SJCRH30 (cell line): ENCODE measurements at places on chromosomes 16 and 17. TPM values are rescaled to one million over a fixed set of nuclear protein-coding genes. Genes with fewer than 3 reads are reported as not detected.

Gene FBXW10
- total RNA-seq: 0.15 and 0.20 TPM in 2 replicates

Gene RNF227
- 6.6 and 7.1 TPM in 2 replicates for total RNA-seq

Gene CCDC144A
- 0.96 and 1.5 TPM in 2 replicates for total RNA-seq

Gene TP53TG3F
- total RNA-seq: 0.16 TPM in 1 of 2 replicates, not detected in the other

Gene KRT20
- total RNA-seq: 0.08 and 0.28 TPM in 2 replicates

Gene CYB561
- not detected in 2 replicates for total RNA-seq

Gene ZP2
- total RNA-seq: not detected in 2 replicates

Gene GUCY2D
- not detected in 2 replicates for total RNA-seq

Gene RSPRY1
- 49.9 and 50.8 TPM in 2 replicates for total RNA-seq

Gene SETD1A
- 8.9 TPM in 2 replicates for total RNA-seq

Gene GPR179
- total RNA-seq: not detected in 2 replicates

Gene ALOXE3
- not detected in 2 replicates for total RNA-seq

Gene RND2
- 0.68 and 0.79 TPM in 2 replicates for total RNA-seq

Gene CMIP
- 12.2 and 12.9 TPM in 2 replicates for total RNA-seq

Gene CAMTA2
- total RNA-seq: 3.7 and 3.9 TPM in 2 replicates

Gene KRT24
- not detected in 2 replicates for total RNA-seq

Gene TBX21
- not detected in 2 replicates for total RNA-seq

Gene LMF1
- total RNA-seq: 2.3 and 2.7 TPM in 2 replicates

Gene KRTAP4-4
- not detected in 2 replicates for total RNA-seq

Gene ABCC3
- 0.10 and 0.16 TPM in 2 replicates for total RNA-seq

Gene PYDC1
- not detected in 2 replicates for total RNA-seq

Gene GNG13
- not detected in 2 replicates for total RNA-seq

Gene SSTR5
- 3.7 and 4.5 TPM in 2 replicates for total RNA-seq

Gene ALDH3A1
- total RNA-seq: not detected in 2 replicates

Gene ANKFN1
- total RNA-seq: 0.53 and 1.0 TPM in 2 replicates

Gene C1QBP
- 221 and 238 TPM in 2 replicates for total RNA-seq
